Stimulated activated CD8-positive, alpha-beta memory T cell treated with anti-CD3 and anti-CD28 coated beads, Interleukin-2, amount 100 ng/mL, for 1 hour (primary cell): ENCODE measurements at places on chromosomes 4 and X.

DNA sequence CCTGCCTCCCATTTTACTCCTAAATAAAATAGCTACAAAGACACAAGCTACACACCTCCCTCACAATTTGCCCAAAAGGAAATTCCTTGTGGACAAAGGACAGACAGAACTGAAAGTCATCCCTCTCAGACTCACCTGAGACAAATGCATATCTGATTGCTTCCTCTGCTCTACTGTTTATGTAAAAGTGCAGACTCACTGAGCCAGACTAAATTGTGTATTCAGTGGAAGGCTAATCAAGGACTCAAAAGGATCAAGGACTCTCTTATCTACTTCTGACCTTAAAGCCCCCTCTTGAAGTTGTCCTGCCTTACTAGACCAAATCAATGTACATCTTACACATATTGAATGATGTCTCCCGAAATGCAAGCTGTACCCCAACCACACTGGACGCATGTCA is 3.9 kb downstream of the PDCL2 start:
- no peak for DNase-seq

DNA sequence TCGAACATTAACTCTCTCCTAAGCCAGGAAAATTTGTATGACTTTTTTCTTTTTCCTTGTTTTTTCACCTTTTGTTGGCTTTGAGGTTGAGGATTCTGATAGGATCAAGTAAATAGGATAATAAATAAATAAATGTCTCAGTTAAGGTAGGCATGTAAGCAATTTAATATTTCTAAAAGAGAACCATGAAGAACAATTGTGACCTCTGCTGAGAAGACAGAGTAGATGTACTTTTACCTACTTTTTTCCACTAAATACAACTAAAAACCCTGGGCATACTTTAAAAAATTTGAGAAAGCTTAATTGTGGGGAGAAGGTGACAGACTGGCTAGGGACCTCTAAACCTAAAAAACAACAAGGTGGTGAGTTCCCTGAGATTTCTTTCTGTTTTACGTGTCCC is 31.6 kb upstream of the CLNK start:
- no peak for DNase-seq

DNA sequence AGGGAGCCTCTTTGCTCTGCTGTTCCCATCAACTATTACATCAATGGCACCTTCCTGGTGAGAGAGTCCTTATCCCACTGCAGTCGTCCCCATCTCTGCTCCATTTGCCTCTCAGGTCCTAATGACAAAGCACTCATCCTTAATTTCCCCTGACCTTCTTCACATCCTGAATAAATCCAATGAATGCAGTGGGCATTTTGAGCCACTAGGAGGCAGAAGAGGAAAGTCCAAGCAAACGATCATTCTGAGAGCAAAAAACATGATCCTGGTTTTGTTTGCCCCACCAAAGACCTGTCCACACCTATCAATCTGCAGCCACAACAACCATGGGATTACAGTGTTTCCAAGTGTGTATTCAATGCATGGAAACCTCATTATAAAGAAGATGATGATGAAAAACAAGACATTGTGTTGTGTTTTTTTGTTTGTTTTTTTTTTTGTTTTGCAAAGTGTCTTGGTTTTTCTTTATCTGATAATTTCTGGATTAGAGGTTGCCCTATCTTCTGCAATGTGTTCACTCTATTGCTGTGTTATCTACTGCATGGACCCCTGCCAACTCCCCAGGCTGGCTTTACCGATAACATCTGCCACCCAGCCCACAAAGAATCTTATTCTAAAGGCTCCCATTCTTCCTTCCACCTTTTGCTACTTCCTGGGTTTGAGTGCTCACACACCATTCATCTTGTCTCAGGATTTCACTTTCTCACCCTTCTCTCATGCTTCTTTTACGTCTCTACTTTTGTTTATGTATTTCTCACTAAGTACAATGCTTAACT is 207.2 kb downstream of the NLGN4X start:
- DNase-seq: no peak

DNA sequence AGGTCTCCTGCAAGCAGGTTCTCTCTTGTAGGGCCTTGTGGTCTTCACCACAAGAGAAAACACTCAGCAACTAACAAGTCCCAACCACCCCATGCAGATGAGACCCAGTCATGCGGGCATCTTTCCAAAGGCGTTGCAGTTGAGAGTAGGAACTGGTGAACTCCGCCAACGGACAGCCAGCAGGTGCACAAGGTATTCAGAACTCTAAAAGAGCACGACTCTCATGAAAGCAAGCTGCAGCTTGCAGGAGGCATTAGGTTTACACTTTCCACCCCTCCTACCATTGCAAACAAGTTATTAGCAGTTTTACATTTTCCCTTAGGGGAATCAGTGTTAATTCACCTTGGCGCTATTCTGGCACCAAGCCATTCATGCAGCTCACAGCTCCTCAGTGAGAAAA is 173.4 kb upstream of the KIT start:
- no peak for DNase-seq
